ENCODE measurements at places on chromosomes 12 and 14.

DNA sequence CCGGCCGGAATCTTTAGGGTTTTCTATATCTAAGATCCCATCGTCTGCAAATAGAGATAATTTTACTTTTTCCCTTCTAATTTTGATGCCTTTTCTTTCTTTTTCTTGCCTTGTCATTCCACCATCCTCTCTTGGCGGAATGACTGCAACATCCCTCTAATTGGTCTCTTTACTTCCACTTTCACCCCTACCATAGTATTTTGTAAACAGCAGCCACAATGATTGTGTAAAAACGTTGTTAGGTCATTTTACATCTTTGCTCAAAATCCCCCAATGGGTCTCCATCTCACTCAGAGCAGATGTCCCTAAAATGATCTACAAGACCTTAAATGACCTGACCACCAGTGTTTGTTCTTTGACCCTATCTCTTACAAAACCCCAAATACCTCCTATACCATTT, 80.0 kb upstream of the STAC3 start:
- no peak for DNase-seq

GRCh38 chr12:111256629-111257434, 112.1 kb downstream of the PHETA1 start:
- DNase-seq = no peak

DNA sequence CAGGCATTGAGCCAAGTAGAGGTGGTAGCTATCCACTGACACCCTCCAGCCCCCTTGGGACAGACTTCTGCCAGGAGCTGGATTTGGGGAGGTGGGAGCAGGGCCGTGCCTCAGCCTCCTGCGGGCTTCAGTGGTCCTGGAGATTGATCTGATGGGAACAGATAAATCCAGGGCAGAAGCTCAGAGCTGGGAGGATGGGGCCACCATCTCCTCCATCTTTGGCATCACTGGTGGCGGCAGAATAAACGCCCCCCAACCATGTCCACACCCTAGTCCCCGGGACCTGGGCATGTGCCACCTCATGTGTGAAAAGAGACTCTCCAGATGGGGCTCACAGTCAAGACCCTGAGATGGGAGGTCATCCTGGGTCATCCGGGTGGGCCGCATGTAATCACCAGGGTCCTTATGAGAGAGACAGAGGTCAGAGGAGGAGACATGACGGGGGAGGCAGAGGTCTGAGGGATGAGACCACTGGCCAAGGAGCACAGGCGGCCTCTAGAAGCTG, 209.6 kb upstream of the RTL1 start:
- no peak for DNase-seq

DNA sequence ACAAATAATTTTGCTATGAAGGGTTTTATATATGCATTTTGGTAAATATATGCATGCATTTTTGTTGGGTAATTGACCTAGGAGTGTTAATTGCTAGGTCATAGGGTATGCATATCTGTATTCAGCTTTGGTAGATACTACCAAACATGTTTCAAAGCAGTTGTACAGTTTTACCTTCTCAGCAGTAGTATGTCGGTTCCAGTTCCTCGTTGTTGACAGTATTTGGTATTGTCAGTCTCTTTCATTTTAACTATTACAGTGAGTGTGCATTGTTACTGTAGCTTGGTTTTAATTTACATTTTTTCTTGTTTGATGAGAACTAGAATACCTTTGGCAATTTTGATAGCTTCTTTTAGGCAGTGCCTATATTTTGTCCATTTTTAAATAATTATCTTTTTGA, 98.9 kb downstream of the ARID2 start:
- DNase-seq = no peak

All from CD4-positive, alpha-beta T cell treated with Interleukin-12 subunit alpha and Interleukin-12 subunit beta, for 1 hour (primary cell).